Fibroblast of gingiva (primary cell): ENCODE measurements at places on chromosomes 16 and 17.
A peak's percentile ranks its signal among the peaks of the same experiment; 100 is the strongest.

- no peak for DNase-seq
Measured at GRCh38 chr16:61617219-61617783, 418.9 kb downstream of the CDH8 start.

- DNase-seq: peak; percentile 22
Measured at GRCh38 chr16:27579087-27579980, 29.4 kb downstream of the KATNIP start.

DNA sequence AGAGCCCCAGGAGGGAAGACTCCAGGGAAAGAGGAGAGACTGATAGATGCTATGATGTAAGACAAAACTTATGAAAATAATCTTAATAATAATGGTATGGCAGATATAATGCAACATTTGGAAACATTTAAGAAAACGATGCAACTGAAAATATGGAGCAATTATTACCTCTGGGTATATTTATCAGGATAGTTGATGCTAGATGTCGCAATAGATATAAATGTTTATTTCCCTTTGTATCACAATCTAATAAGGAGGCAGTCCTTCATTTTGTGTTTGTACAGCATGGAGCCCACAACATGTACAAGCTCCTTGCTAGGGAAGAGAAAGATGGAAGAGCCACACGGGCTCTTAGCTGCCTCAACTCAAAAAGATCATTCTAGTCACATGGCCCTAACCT is 101.1 kb upstream of the TMEM132E start:
- no peak for DNase-seq

- no peak for DNase-seq
Measured at GRCh38 chr17:47286198-47286914, 32.7 kb downstream of the ITGB3 start.

DNA sequence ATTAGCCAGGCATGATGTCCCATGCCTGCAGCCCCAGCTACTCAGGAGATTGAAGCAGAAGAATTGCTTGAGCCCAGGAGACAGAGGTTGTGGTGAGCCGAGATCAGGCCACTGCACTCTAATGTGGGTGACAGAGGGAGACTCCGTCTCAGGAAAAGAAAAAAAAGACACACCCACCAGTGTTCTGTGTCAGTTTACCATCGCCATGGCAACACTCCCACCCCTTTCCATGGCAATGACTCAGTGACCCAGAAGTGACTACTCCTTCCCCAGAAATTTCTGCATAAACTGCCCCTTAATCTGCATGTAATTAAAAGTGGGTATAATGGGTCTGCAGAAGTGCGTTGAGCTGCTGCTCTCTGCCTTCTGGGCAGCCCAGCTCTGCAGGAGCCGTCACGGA is 4.0 kb upstream of the ZC3H18 start:
- no peak for DNase-seq
